ENCODE measurements at places on chromosomes 1 and 21.

DNA sequence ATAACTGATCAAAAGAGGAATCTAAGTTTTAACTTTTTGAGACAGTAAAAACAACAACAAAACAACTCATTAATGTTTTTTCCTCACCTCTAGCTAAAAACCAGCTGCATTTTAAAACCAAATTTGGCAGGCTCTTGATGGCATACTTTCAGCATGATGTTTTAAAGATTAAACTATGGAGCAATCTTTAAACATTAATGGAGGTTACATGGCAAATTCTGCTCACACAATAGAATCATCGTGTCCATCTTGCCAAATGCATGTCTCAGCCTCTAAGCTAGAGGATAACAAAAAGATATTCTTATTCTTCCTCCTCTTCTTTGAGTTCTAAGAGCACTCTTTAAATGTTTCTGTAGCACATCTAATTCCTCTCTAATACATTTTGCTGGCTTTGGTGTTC is 579.8 kb upstream of the PKN2 start:
- DNase-seq = no peak

GRCh38 chr1:247456021-247456420 is 1.9 kb downstream of the OR2B11 start:
- DNase-seq = no peak

GRCh38 chr1:35929730-35930592 is 944 bp upstream of the AGO3 start:
- peak; percentile 15 for DNase-seq

DNA sequence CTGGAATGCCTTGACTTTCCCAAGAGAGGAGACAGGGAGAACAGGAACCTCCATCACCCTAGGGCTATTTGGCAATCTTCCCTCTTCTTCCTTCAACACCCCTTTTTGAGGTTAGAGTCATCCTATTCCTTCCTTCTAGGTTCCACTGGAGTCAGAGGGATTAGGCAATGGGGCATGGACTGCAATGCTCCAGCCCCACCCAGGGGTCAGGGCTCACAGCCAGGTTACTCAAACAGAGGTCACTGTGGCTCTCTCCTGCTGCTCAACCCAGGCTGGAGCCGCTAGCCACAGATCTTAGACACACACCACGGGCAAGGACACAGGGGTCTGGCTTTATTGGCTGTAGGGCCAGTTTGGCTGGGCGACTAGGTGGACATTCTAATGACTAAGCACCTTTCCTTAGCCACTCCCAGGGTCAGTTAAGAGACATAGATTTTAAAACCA is 145.5 kb upstream of the NRIP1 start:
- DNase-seq = no peak

DNA sequence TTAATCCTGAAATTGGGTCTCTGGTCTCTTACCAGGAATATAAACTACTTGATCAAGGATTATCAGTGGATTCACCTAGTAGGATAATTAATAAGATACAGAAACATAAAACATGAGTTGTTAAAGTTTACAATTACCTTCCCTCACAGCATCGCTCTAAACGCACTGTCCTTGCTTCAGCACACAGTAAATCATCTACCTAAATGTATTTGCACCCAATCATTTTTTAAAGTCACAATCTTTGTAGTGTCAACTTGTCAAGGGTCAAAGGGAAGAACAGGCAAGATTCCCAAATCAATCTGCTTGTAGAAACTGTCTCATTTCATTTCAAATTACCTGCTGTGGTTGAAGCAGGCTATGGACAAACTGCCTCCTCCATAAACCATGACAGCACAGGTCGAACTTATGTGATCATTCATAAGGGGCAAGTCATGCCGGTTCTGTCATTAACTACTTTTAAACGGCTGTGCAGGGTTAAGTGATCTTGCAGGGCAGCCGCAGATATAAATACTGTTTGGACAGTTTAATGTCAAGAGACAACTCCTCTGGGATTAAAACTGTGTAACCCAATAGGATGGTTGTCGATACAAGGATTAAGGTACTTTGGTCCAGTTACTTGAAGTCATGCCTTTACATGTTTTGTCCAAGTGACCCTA is 93.6 kb downstream of the ZNF281 start:
- DNase-seq = no peak

GRCh38 chr1:115725600-115725999 is 42.9 kb downstream of the CASQ2 start:
- DNase-seq = no peak

DNA sequence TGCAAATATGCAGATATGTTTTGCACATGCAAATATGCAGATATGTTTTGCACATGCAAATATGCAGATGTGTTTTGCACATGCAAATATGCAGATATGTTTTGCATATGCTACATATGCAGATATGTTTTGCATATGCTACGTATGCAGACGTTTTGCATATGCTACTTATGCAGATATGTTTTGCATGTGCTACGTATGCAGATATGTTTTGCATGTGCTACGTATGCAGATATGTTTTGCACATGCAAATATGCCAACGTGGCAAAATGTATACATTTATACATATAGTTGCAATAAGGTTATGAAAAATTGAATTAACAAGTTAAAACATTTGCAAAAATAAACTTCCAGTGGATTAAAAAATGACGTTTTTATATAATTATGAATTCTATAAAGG is 30.8 kb upstream of the TP53BP2 start:
- DNase-seq = no peak

GRCh38 chr1:97901017-97901658 is 19.7 kb downstream of the DPYD start:
- no peak for DNase-seq

DNA sequence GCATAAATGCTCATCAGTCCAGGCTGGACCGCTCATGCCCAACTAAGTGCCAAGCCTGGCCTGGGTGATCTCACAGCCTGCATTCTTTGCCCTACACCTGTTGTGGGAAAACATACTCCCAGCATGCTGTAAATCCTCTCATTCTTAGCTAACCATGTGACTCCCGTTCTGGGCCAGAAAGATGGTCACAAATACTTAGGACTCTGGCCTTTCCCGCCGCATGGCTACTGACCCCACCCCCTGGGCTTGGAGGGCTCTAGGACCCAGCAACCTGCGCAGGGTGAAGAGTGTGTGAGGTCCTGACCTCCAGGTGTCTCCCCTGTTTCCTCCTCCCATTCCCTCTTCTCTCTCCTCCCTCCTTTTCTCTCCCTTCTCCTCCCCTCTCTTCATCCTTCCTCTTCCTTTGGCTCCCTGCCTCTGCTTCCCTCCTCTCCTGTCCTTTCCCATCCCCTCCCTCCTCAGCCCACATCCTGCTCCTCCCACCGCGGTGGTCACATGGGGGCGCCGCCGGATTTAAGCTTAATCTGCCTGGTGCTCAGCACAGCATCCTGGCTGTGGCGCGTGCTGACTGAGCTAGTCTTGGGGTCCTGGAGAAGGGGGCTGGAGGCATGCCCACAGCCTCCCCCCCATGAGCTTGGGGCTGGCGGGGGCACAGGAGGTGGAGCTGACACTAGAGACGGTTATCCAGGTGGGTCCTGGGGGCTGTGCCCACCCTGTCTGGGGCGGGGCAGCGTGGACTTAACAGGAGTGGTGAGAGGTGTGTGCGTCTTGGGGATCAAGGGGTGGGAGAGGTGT is at the start of gene CROCC:
Gene CROCC (plus strand): TSS at position 541 of the 795 bp plus-strand sequence. CDS start 88 bp downstream, at position 629.
- peak; percentile 29 for DNase-seq

GRCh38 chr1:147808025-147808424 is 47.6 kb upstream of the GJA5 start:
- no peak for DNase-seq

GRCh38 chr1:7490576-7490975 is 280.5 kb upstream of the VAMP3 start:
- no peak for DNase-seq

DNA sequence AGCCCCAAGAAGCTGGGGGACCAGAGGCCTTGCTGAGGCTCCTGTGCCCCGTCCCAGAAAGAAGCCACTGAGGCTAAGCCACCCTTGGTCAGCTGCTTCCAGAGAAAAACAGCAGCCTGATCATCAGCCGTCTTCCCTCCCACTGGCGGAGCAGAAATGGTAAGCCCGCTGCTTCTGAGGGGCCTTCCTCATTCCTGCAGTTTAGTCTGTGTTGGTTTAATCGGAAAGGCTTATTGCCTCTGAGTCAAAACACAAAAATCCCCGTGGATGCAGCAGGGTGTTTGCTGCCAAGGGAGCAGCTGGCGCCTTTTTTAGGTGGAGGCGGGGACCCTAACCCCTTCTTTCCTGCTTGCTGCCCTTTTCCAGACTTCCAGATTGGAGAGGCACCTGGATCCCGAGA is 33.9 kb downstream of the SPSB1 start:
- no peak for DNase-seq

DNA sequence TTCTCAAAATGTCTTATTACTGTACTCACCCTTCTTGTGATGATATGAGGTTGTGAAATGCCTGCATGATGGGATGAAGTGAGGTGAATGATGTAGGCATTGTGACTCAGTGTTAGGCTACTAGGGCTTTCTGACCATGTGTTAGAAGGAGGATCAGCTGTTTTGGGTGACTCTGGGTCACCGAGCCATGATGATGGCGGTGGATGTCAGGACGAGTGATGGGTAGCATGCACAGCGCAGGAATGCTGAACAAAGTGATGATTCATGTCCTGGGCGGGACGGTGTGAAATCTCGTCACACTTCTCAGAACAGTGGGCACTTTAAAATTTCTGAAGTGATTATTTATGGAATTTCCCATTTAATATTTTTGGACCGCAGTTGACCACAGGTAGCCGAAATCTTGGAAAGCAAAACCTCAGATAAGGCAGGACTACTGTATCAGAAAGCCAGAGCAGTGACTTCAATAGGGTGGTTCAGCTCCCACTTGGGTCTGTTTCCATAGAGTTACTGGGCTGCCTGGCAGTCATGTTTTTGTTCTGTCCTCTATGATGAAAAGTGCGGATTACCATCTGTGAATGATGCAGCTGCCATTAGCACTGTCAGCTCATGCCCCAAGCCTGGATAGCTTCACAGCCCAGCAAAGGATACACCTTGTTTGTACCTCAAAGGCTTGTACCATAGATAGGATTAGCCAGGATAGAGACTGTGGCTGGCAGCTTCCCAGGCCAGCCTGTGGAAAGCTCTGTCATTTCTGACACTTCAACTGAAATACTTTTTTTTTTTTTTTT is 26.6 kb downstream of the IL6R start:
- peak; percentile 51 for DNase-seq
